Activated T-cell treated with anti-CD3 and anti-CD28 coated beads, Interleukin-2, amount 50 U/mL, for 72 hours (primary cell): ENCODE measurements at places on chromosomes 5 and 9.

DNA sequence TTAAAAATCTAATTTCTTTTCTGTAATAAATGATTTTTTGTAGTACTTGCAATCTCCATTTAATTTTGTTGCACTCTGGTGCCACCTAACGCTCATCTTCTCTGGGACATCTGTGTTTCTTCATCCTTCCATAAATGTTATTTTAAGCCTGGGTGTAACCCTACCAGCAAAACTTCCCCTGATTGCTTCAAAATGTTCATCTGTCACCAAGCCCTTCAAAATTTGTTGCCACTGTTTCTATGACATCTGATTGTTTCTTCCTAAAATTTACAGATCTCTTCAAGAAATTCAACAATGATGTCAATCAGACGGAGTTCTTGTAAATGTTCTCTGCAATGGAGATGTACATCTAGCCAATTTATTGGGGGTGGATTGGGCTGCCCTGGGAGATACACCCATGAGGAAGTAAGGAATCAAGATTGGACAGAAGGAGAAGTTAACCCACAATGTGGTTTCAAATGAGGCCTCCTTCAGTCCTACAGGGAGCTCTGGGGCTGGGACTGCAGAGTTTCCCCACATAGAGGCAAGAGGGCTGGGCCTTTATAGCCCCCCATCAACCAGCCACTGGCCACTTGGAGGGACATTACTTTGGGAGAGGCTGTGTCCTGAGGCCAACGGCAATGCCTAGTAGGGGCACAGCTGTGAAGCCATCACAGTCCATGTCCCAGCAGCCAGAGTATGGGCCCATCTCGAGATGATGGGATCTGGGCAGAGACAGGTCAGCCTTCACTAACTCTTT, 23.3 kb downstream of the MCTP1 start:
- DNase-seq = peak; percentile 8

DNA sequence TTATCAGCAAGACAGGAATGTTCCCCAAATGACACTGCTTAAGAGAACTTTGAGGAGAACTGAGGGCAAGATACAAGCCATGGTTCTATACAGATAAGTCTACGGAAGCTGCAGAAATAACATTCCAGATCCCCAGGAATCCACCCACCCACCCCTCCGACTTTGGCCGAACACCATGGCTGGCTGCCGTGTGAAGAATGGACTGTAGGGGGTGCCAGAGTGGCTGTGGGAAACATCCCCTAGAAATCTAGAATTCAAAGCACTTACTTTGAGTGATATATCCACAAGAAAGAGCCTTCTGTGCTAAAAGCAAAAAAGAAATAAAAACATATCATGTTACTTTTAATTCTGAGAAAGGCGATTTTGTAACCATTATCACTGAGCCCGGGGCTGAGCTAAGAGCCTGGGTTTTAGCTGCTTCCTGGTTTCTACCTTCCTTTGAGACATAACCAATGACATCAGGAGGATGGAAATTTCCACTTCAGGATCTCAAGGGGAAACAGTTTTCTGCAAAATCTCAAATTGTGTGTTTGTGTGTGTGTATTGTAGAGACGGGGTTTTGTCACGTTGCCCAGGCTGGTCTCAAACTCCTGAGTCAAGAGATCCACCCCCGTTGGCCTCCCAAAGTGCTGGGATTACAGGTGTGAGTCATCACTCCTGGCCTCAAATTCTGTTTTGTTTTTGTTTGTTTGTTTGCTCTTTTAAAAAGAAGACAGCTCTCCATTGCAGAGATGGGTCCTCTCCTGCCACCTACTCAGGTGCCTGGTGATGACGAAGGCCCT, 36.4 kb downstream of the GGTA1 start:
- peak; percentile 48 for DNase-seq

DNA sequence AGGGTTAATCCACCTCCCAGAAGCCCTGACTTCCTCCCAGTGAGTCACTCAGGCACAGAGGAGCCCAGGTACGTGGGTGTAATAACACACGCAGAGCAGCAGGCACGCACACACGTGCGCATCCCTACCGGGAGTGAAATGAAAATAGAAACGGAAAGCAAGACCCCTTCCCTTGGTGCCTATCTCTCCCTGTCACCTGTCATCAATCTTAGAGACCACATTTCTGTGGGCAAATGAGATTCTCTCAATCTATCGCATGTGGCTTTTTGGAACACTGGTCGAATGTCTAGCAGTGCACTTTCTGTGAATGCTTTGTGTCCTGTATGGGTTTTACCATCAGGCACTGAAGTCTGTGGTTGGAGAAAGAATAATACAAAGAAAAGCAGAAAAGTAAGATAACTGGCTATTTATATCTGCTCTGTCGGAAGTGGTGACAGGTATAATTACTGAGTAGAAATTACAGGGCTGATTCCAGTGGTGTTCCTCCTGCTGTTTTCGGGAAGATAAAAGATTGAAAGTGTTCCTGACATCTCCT, 137.7 kb upstream of the GRIA1 start:
- peak; percentile 8 for DNase-seq

DNA sequence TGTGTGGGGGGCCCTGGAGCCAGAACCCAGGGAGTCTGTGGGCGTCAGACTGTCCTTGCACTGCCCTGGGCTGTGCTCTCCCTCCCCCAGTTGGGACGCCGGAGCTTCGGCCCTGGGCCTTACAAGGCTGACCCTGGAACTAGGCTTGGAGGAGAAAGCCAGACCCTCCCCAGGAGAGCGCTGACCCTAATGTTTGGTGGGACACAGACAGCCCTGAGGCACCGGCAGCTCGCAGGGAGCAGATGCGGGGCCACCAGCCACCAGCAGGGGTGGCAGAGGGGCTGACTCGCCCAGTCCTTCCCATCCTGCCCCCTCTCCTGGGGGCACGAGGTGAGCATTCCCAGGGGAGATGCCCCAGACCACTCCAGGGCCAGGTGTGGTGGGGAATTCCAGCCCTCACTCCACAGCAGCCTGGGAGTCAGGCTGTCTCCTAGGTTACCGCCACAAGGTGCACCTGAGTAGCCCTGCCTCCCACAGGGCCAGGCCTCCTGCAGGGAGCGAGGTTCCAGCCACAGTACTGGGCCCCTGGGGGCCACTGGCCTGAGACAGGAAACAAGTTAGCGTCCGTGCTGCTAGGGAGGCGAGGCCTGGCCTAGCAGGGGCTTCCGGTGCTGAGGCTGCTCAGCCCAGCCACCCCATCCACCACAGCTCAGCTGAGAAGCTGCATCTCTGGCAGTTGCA, 134.6 kb downstream of the OLFM1 start:
- DNase-seq = no peak

- DNase-seq = peak; percentile 56
These were observed 139.9 kb downstream of the RFX3 start for GRCh38 chr9:3385871-3386270.

- DNase-seq = no peak
These were observed 54.6 kb downstream of the AHRR start for GRCh38 chr5:375921-376798.

DNA sequence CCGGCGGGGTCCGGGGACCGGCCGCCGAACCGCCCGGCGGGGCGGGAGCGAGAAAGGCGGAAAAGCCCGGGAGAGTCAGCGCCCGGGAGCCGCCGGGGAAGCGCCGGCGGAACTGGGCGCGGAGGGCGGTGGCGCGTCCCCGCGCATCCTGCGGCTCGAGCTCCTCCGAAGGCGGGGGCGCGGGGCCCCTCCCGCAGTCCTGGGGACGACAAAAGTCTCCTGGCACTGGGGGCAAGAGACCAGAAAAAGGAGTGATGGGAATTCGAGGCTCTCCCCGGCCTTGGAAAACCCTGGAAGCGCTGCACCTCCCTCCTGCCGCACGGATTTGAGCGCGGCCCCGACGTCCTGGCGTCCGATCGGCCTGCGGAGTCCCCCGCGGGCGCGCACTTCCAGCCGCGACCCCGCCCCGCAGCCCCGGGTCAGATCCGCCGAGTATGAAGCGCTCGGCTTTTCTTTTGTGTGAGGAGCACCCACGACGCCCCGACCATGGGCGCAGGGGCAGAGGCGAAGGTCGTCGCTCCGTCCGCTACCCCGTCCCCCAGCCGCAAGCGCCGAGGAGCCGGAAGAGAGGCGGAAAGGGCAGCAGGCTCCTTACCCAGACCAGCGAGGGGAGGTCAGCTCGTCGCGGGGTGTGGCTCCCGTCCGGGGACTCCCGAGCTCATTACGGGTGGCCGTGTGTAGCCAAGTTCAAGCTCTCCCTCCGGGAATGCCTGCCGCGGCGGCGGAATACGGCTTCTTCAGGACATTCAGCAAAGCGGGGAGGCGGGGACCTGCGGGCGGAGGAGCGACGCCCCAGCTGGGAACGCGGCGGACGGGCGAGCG, at the start of gene EPB41L4A:
Gene EPB41L4A, minus strand, starts transcription at position 114 of the 822 bp plus-strand sequence. CDS start 238 bp downstream, outside the sequence.
- DNase-seq = peak; percentile 6

DNA sequence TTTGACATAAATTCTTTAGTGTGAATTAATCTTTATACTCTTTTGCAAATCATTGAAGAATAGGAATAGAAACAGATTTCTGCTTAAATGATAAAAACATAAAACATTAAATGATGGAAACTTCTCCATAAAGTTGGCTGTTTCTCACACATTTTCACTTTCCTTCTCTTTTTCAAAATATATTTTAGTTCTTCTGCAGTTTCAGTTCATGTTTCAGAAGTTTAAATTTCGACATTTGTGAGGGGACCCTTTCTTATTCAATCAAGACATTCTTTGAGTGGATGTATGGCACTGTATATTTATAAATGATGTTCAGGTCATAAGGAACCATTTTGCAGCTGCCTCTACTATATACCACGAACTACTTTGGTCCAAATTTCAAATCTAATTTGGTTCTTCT, 34.6 kb downstream of the TNFAIP8 start:
- no peak for DNase-seq

DNA sequence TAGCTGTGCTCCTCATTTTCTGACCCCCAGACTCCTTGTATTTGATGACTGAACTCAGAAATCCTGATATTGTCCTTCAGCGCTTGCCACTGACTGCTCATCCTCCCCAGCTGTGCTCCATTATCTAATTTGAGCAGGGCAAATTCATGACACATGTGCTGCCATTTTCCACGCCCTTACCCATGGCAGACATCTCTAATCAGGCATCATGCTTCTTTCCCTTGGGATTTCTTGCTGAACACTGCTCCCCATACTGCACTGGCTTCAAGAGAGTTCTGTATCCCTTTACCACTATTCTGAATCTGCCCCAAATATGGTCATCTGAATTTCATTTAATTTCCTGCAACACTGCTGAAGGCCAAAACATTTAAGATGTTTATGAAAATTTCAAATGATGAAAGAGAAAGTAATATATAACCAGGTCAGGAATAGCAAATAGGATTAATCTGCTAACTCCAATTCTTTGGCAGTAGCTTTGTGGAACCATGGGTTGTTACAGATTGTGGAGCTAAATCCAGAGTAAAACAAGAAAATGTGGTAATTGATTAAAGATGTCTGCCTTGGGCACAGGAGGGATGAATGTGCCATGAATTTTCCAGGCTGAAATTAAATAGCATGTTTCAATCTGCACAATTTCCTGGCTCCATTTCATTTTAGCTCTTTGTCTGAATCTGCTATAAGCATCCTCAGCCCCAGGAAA, 93.6 kb downstream of the CYFIP2 start:
- no peak for DNase-seq

GRCh38 chr5:107646418-107646817, 24.3 kb downstream of the EFNA5 start:
- DNase-seq = no peak

- DNase-seq = no peak
These were observed 120.4 kb upstream of the OSMR start for GRCh38 chr5:38725371-38725865.

GRCh38 chr9:14428781-14429230, 114.9 kb upstream of the NFIB start:
- DNase-seq = peak; percentile 42

GRCh38 chr5:128290152-128290858, 206.7 kb downstream of the SLC12A2 start:
- no peak for DNase-seq

GRCh38 chr5:64869419-64869818, 100.7 kb downstream of the CWC27 start:
- DNase-seq = no peak

GRCh38 chr5:97888439-97888838, 705.4 kb upstream of the RIOK2 start:
- no peak for DNase-seq
